ENCODE measurements at places on chromosomes 7 and 10.

GRCh38 chr10:114871379-114871778 lies 49.8 kb downstream of the FHIP2A start:
- DNase-seq = no peak

DNA sequence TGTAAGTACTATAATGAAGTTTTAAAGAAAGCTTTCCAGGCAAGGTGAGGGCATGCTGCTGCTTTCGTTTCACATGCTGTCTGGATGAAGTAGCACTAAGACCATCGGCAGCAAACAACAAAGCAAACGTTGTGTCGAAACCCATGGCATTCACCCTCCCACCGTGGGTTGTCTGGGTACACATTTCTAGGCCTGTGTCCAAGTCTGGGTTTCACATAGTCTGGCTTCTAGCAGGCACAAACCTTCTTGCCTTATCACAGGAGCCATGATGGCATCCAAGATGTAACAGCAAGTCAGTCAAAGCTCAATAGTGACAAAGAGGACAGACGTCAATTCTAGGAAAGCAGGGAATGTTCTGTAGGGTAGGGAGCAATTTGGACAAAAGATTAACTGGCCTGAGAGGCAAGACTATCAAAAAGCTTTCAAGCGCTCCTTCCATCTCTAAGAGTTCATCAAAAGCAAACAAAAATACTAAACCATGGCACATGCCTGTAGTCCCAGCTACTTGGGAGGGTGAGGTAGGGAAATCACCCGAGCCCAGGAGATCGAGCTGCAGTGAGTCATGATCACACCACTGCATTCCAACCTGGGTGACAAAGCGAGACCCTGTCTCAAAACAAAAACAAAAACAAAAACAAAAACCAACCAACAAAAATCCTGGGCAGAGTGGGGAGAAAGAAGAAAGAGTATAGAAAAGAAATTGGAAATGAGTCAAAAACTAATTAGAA lies 42.7 kb downstream of the PAXIP1 start:
- DNase-seq = no peak

GRCh38 chr10:93752761-93753160 lies 5.0 kb upstream of the LGI1 start:
- DNase-seq = no peak

- no peak for DNase-seq
Observed at GRCh38 chr10:112896722-112897121, 53.3 kb upstream of the TCF7L2 start.

- peak; percentile 60 for DNase-seq
Observed at GRCh38 chr7:2863461-2864066, 19.5 kb upstream of the GNA12 start.

DNA sequence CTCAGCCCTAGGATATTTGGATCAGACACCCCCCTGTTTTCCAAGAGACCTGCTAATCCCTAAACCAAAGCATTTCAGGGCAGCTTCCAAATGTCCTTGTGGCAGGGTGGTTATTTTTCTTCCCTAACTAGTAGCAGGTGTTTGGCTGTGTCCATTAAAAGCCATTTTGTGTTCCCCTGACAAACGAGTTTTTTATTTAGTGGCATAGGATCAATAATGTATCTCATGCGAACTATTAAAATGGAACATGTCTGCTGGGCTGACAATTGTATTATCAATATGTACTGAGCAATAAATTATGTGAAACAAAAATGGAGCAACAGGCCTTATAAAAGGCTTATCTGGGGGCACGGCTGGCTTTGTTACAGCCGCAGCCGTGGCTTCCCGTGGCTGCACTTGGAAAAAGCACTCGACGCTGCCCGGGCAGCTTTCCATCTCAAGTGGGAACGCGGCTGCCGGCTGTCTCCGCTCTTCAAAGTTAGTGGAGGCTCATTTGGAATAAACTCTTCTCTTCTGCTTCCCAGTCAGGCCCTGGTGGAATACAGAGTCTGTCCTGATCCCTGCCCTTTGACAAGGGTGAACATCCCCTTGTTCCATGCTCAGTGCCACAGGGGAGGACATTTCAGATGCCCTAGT lies 554.3 kb downstream of the TYW1 start:
- DNase-seq = no peak

DNA sequence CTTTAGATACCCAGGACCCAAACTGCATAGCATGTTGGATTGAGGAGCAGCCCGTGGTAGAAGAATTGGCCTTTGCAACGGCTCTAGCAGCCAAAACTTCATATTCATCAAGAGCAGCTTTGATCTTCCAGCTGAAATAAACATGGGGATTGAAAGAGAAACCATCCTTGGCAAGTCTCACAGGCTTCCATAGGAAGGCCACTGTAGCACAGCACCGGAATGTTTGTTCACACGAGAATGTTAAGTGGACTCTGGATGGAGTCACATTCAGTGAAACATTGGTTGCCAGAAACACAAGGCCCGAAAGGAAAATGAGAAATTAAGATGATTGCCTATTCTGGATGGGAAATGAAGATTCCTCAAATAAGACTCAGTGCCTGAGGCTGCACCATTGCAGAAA lies 97.4 kb downstream of the RAB18 start:
- no peak for DNase-seq

- no peak for DNase-seq
Observed at GRCh38 chr7:99822731-99823718, 4.8 kb upstream of the CYP3A43 start.

- no peak for DNase-seq
Observed at GRCh38 chr7:78985509-78985908, 468.0 kb downstream of the MAGI2 start.

GRCh38 chr7:27575613-27576012 lies 87.1 kb downstream of the HIBADH start:
- no peak for DNase-seq

- no peak for DNase-seq
Observed at GRCh38 chr10:110273474-110273873, 31.2 kb downstream of the SMNDC1 start.

DNA sequence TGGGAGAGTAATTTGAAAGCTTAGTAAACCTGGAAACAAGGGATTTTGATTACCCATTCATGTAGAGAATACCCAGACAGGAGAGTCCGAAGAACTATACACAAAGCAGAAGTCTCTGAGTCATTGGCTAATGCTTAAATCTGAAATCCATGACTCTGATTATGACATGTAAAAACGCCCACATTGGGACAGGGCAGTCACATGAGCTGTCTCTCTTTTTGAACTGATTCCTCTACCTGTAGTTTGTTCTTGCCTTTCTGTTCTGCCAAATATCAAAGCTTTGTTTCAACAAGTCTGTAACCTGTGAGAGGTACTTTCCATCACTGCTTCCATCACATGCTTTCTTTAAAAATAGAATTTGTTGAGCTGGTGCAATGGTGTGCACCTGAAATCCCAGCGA lies 4.3 kb upstream of the GPNMB start:
- DNase-seq = no peak

GRCh38 chr7:157053118-157053517 lies 42.7 kb upstream of the MNX1 start:
- no peak for DNase-seq

GRCh38 chr7:89731751-89732445 lies 422.4 kb upstream of the STEAP1 start:
- no peak for DNase-seq

DNA sequence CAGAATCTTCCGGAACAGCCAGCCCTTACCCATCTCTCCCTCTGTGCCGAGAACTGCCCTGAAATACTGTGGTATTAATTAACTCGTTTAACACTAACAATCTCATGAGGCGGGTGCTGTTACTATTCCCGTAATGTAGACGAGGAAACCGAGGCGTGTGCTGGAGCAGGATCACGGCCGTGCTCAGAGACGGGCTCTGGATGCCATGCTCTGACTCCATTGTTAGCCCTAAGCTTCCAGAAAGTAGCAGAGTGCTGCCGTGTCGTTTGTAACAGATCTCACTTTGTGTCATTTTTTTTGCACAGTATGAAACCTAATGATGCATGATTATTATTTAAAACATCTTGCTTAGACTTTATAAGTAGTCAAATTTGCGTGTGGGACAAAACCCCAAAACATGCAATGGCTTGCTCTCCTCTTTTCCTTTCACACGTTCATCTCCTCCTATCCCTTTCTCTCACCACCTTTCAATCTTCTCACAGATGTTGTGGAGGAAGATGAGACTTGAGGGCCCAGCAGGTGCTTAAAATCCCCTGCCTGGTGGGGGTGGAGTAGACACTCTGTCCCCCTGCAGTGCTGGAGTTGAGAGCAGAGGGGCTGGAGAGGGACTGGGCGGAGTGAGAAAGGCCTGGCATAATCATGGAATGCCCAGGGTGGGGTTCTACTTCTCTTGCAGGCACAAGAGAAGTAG lies 482 bp upstream of the ACTR3C start:
- no peak for DNase-seq

- no peak for DNase-seq
Observed at GRCh38 chr7:86991771-86992191, 67.7 kb downstream of the ELAPOR2 start.

GRCh38 chr10:34112171-34112782 lies 702.8 kb downstream of the PARD3 start:
- no peak for DNase-seq

DNA sequence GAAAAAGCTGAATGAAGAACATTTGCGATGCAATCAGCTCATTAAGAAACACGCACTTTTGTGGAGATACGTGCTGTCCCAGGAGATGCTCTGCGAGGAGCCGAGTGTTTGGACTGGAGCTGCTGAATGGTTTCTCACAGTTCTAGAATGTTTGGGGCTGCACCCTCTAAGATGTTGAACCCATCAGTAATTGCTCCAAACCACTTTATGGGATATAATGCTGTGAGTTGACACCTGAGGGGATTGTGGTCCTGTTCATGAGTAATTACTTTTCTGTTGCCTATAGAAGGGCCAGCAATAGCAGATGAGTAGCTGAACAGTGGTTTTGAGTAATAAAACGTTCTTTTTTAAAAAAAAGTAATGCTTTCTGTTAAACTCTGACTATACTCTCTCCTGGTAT lies 63.1 kb downstream of the IKZF1 start:
- no peak for DNase-seq

- no peak for DNase-seq
Observed at GRCh38 chr7:44291066-44291732, 34.2 kb downstream of the CAMK2B start.
